ENCODE measurements at places on chromosomes 5 and 9.

GRCh38 chr9:5632540-5632939 is 3.6 kb downstream of the RIC1 start:
- DNase-seq, result no peak

DNA sequence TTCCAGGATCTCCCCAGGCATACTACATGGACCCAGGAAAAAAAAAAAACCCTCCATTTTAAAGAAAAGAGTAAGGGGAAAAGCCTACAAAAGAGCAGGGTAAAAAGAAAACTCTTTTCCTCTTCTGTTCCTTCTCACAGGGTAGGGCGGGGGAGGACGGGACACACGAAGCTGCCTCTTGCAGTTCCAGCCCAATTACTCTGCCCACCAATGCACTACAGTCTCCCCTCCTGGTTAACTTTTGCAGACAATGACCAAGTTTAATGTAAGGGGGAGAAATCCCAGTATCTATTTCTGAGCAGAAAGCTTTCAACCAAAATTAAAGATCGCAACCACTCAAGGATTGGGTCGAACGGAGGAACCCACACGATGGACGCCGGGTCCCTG is 1.3 kb downstream of the BRD3 start:
- peak; percentile 26 for DNase-seq

GRCh38 chr9:87657893-87658292 is 68.0 kb upstream of the CTSL start:
- no peak for DNase-seq

- DNase-seq, result no peak
Measured at GRCh38 chr5:172509405-172509781, 55.1 kb upstream of the SH3PXD2B start.

DNA sequence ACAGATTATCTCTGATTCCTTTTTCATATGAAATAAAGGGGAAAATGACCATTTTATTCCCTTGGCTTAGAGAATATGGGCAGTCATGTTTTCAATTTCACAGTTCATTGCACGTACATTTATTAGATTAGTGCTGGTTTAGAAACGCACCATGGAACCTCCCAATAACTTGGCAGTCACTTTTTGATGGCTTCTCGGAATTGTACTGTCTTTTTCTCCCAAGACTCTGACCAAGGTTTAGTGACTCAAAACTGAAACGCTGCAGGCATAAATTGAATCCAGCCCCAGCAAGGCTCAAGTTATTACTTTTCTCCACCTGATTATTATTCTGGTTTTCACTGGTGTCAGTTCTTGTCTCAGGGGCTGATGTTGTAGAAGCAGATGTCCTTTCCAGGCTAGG is 55.6 kb upstream of the EGFLAM start:
- DNase-seq, result no peak

DNA sequence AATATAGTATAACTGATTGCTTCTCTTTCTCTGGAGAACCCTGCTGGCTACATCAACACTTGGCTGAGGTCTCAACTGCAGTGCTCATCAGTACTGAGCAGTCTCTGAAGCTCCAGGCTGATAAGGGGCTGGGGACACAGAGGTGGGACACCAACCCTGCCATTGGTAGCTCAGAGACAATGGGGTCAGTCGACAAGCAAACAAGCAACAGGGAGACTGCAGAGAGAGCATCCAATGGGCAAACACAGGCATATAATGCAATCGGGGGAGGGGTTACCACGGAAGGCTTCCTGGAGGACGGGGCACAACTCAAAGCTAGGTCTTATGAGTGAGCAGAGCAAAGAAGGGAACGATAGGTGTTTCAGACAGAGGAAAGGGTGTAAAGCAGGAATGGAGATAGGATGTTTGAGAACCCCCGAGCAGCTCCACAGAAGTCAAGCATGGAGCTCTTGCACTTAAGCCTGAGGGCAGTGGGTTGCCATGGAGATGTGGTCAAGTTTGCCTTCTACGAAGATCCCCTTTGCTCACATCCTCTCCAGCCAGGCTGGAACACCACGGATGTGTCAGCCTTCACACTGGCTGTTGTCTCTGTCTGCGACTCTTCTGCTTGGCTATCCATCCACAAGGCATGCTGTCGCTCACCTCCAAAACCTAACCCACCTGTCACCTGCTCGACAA is 21.5 kb upstream of the AKNA start:
- DNase-seq, result no peak

DNA sequence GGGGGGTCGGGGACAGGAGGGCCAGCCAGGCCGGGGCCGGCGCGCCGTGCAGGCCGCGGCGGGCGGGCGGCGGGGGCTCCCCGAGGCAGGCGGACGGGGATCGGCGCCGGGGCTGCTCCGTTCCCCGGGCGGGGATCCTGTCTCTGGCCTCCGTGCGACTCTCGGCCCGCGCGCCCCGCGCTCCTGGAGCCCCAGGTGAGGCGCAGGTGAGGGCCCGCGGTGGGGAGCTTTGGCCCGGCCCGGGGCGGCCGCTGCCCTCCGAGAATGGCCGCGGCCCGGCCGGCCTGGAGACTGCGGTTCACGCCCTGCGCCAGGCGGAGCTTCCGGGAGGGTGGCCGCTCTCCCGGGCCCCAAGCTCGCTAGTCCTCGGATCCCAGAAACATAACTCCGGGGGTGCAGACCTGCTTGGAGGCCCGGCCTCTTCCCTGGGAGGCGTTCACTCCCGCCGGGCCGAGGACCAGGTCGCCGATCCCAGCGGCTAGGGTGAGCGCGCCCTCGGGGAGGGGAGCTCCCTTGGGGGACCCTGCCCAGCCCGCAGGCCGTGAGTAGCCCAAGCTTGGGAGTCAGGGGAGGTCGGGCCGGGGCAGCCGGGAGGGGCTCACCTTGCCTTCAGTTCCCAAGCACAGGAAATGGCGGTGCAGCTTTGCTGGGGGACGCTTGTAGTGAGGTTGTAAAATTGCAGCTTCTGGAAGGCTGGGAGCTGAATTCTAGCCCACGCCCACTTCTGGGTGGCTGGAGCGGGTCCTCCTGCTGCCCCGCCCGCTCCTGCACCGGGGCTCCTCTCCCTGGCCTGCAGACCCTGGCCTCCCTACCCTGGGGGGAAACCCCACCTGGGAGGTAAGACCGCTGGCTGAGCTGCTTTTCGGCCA is 723 bp downstream of the PPP1R26 start:
- DNase-seq, result peak; percentile 36

DNA sequence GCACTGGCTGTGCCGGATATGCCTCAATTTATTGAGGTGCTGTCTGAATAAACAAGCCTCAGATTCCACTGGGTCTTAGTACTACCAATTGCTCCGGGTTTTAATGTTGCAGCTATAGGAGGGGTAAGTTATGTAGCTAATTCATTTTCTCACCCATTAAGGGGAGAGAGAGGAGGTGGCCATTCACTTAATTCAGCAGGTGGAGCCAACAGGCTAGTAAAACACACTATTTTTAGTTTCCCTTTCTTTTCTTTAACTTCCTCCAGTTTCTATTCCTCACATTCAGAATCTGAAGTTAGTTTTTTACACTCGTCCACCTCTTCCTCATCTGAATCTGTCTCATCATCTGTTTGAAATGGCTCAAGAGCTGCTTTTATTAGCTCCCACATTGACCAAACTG is 105.6 kb upstream of the CDH10 start:
- no peak for DNase-seq

- peak; percentile 57 for DNase-seq
Measured at GRCh38 chr5:120252839-120253238, 211.3 kb upstream of the PRR16 start.

GRCh38 chr9:72315510-72316311 is 49.3 kb downstream of the ZFAND5 start:
- DNase-seq, result peak; percentile 19

DNA sequence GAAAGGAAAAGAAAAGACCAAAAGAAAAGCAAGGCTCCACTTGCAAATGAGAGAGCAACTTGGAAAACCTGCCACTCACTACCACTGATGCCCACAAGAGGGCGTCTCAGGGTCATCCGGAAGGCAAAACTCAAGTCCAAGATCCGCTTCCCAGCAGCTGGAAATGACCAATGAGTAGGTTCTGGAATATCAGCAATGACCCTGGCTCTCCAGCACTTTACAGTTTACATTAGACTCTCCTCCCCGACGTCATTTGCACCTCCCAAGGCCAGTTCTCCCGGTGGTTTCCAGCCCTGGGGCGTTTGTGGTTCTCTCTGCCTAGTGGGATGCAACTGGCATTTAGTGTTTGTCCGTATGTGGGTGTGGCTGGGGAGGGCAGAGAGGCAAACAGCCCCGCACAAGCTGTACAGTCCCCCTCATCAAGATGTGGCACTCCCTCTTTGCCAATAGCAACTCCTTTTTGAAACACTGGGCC is 193.8 kb upstream of the ZNF618 start:
- peak; percentile 62 for DNase-seq

DNA sequence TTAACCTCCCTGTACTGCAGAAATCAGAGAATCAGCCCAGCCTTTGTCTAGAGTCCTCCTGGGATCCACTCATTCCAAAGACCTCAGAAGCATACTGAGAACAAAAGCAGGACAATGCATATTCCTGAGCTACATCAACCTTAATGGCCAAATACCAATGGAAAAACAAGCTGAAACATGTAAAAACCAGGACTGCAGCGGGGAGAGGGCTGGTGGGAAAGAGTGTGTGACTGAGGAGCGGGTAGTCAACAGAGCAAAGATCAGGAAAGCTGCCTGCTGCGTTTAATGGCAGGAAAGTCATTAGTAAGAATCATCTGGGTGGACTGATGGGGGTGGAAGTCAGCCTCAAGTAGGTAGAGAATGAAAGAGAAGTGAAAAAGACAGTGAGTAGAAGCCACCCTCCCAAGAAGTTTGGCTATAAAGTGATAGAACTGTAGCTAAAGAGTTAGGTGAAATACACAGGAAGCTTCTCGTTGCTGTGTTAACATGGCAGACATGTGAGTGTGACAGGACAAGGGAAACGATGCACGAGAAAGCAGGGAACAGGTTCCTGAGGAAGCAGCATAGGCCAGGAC is 88.1 kb downstream of the OTULIN start:
- no peak for DNase-seq
